ENCODE measurements at places on chromosomes 2 and 18.

DNA sequence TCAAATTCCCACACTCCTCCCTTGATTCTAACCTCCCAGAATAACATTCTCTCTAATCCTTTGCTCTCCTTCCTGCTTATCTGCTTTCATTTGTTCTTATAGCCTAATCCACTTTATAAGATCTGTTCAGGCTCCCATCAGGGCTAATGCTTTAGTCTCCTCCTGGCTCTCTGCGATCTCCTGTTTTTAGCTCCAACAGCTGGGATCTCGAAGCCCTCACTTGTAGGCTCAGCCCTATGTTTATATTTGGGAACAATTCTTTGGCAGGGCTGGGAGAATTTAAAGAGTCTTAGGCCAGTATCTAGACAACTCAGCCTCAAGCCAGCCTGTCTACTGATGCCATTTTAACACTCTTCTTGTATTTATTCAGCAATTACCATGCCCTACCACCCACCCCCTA, 27.2 kb upstream of the RAPH1 start:
- no peak for DNase-seq

DNA sequence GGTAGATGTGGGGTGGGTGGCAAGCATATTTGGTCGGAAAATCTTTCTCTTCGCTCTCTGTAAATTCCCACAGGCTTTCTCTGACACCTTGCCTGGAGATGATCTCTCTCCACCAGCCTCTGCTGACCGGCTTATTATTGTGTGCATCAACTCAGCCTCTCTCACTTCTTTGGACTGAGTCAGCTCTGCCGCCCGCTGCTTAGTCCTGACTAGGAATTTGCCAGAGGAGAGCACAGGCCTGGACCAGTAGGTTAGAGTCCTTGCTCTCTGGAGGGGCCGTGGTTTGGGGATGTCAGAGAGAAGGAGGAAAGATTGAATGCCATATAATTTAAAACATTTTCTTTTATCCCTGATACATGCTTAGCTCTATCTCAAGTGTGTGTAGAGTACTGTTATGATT, 242.6 kb upstream of the THSD7B start:
- DNase-seq = no peak

DNA sequence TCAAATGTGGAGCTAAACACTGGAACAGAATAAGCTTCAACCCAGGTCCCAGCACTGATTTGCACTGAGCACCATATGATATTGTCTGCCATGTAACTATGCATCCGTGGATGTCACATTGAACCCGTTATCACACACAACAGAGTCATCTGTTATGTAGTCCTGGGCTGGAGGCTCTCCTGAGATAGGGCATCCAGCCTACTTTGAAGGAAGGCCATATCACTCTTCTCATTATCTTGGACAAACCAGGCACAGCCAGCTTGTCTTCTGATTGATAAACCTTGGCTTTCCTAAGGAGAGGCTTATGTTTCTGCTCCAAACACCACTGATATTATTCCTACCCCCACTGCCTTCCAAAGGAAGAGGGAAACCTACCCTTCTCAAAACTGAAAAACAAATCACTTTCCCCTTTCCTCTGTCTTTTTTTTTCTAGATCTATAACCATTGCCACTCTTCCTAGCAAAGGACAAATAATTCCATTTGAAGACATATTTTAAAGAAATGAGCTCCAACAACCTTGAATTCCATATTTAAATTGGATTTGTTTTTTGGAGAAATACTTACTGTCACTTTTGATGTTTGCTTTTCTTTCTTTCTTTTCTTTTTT, 16.4 kb downstream of the RSAD2 start:
- no peak for DNase-seq

DNA sequence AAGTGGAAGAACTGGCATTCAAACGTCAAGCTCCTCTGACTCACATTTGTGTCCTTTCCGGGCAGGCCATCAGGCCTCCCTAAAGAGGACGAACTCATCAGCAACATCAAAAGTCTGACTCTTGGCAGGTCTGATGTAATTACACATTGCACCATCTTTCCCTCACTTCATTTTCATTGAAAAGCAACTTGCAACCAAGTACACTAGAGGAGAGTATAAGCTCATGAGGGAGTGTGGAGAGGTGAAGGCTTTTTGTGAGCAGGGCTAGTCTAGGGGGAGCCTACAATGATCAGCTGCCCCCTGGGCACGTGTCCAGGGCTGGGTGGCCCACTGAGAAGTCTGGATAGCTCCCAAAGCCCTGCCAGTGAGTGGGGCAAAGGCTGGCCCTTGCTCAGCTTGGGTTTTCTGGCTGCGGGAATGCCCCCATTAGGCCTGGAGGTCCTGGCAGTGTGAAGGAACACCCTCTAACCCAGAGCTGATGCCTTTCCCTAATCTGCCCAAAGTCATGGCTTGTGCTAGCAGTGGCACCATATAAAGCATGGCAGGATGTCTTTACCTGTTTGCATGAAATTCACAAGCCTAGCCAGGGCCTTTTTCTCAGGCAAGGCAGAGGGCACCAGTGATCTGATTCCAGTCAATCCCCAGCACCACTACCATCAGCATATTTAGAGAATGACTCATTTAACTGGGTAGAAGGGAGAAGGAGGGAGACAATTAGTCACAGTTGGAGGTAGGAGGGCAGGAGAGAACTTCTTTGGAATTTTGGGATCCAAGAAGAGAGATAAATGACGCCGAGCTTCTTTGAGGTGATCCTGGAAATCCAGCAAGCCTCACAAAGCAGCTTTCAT, 8.5 kb upstream of the DAW1 start:
- DNase-seq = no peak

- DNase-seq = no peak
Observed at GRCh38 chr18:11514267-11514666, 95.1 kb upstream of the SLC35G4 start.

GRCh38 chr18:52130624-52131301, 209.2 kb upstream of the DCC start:
- no peak for DNase-seq

DNA sequence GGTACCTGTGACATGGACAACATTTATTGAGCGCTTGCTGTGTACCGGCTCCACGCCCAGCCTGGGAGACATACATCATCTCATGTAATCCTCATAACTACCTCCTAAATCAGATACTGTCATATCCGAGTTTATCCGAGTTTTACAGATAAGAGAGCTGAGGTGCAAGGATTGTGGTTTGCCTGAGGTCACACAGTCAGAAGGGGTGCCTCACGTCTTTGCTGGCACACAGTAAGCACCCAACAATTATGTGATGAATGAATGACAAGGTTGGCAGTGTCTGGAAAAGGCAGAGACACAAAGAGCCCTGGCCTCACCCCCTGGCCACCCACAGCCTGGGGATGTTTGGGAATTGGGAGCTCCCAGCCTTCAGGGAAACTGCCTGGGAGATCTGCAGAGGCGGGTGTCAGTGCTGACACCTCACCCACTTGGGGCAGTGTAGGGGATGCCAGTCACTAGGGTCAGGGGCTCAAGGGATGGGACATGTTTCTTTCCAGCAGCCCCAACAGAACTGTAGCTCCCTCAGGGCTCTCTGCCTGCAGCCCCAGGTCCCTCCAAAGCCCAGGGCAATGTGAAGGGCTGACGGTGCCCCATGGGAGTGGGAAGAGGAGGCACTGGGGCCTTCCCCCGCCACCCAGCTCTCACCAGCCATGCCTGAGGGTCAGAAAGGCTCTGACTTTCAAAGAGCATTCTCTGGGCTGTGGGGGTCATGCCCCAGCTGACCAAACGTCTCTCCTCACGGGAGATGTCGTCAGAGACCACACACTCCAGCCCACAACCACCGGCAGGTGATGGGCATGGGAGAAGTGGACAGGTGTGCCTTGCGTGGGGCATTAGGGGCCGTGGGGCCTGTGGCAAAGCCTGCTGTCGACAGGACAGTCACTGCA, 157.5 kb downstream of the ZFP36L2 start:
- DNase-seq = no peak

DNA sequence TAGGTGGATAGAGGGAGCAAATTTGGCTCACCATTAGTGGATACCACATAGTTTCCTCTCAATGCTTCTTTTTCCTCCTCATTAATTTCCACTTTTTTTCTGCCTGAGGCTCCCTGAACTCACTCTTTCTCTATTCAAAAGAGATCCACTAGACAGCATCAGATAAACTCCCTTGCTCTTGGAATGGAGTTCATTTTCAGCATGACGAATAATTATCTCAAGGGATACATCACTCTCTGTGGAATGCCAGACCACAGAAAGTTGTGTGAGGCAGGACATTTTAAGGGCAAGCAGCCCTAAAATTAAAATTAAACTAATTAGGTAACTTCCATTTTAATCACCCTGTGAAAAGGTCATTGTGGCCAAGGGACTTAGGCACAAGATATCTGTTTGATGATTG, 1920.1 kb upstream of the CELF4 start:
- no peak for DNase-seq

GRCh38 chr2:97982621-97983020, 13.1 kb downstream of the TMEM131 start:
- DNase-seq = no peak

GRCh38 chr18:12699747-12700146, 2.8 kb downstream of the CEP76 start:
- no peak for DNase-seq

- no peak for DNase-seq
Observed at GRCh38 chr2:42327125-42327524, 33.9 kb downstream of the COX7A2L start.

DNA sequence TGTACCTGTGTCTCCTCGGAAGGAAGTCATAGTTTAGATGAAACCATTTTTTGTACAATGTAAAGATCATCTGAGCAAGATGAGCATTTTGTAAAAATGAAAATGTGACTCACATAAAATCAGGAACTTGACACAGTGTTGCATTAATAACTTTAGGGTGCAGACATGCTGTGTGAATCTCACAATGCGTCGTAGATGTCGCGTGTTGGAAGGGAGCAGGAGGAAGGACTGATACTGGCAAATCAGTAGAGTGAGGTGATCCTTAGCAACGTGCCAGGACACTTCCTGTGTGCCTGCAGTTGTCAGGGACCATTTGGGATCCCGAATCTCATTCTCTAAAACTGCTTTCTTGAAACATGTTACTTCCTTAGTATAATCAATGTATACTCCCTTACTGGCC, 103.1 kb downstream of the SH3BP4 start:
- DNase-seq = no peak

GRCh38 chr18:49786019-49786720, 27.2 kb downstream of the ACAA2 start:
- no peak for DNase-seq

DNA sequence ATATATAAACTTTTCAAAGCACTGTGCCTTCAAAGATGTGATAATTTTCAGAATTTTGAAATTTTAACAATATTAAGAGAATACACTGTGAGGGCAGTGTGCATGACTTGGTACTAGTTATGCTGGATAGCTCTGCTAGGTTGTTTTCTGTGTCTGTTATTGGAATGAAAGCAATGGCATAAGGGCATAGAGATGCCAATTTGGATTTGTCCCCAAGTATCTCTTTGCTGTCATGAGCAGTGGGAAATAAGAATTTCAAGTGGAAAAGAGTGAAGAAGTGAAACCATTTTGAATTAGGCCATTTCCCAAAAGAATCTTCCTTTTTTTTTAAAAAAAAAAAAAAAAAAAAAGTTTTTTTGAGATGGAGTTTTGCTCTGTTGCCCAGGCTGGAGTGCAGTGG, 76.8 kb downstream of the SLC39A10 start:
- no peak for DNase-seq

DNA sequence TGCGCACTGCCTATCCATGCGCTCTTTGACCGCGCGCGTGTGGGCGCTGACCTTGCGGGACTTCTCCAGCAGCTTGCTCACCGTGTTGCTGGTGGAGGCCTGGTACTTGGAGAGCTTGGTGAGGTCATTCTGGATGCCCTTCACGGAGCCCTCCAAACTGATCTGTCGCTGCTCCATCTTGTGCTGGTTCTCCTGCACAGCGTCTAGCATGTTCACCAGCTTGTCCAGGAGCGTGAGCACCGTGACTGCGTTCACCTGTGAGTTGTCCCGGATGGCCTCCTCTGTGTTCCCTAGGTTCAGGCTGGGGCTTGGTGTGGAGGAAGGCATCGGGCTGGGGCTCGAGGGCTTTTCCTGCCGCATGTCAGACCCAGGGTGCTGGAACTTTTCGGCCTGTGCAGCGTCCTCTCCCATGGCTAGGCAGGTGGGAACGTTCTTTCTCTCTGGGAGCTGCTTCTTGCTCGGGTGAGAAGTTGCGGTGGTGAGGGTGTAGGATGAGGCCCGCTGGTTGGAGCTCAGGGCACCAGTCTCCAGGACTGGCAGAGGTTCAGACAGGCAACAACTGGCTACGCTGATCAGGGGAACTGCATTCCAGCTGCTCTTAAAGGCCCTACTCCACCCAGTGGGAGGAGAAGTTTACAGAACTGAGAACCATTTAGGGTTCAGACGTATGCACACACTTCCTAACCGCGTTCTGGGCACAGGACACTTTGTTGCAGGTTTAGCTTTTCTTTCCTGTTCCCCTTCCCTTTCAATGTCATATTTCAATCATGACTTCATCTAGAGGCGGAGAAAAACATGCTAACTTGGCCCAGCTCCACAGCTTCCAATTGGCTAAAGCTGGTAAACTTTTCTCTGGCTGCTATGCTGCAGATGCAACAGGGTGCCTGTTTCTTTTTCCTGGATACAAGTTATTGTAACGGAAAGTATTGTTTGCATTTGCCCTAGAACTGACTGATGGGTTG, at the start of gene CAVIN2:
Gene CAVIN2 (minus strand): TSS at position 574 of the 962 bp plus-strand sequence. CDS start 163 bp downstream, at position 411.
- DNase-seq = no peak

GRCh38 chr18:57916684-57917083, 113.6 kb upstream of the ATP8B1 start:
- DNase-seq = no peak

DNA sequence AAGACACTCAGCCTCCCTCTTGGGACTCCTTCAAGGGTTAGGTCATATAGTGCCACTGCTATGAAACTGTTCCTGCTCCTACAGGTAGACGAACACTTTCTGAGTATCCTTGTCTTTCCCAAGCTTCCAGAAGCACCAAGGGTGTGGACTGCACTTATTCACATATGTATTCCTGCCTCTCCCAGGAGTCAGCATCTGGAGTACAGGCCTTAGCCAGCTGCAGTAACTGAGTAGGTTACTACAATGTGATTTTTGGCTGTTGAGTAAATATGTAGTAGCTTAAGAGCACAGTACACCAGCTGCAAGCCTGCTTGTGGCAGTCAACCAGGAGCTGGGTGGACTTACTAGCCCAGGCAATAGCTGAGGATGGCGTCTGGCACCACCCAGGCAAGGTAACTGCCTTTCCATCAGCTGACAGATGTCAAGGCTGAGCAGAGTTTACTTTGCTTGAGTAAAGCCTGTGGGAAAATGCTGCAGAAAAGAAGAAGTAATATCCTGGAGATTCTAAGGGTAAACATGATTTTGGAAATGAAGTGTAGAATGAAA, 14.0 kb upstream of the SCLY start:
- DNase-seq = no peak

DNA sequence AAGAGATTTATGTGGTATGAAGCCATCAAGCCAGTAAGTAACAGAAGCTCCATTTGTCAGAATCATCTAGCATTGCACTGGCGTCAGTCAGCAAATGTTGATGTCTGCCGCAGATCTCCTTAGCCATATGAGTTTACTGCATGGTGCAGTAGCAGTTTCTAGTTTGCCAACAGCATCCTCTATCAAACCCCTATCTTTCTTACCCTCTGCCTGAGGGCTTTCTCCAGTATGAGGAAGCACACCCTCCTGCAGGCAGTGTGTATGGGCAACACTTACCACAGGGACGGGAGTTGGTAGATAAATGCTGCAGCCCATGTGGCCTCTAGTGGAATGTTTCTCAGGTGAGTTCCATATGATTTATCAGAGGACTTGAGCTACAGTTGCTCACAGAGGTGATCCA, 63.7 kb downstream of the EFEMP1 start:
- no peak for DNase-seq

All from hippocampal formation (tissue), 2 donors.